ENCODE measurements at places on chromosomes 16 and 17.

GRCh38 chr17:79006794-79007503 lies 2.6 kb downstream of the CANT1 start:
- no peak for DNase-seq

GRCh38 chr17:50559674-50560184 lies 786 bp upstream of the CACNA1G start:
- peak; percentile 51 for DNase-seq

GRCh38 chr17:31573047-31573446 lies 181.6 kb downstream of the RAB11FIP4 start:
- no peak for DNase-seq

GRCh38 chr16:24953306-24953705 lies 61.9 kb downstream of the ARHGAP17 start:
- DNase-seq = no peak

DNA sequence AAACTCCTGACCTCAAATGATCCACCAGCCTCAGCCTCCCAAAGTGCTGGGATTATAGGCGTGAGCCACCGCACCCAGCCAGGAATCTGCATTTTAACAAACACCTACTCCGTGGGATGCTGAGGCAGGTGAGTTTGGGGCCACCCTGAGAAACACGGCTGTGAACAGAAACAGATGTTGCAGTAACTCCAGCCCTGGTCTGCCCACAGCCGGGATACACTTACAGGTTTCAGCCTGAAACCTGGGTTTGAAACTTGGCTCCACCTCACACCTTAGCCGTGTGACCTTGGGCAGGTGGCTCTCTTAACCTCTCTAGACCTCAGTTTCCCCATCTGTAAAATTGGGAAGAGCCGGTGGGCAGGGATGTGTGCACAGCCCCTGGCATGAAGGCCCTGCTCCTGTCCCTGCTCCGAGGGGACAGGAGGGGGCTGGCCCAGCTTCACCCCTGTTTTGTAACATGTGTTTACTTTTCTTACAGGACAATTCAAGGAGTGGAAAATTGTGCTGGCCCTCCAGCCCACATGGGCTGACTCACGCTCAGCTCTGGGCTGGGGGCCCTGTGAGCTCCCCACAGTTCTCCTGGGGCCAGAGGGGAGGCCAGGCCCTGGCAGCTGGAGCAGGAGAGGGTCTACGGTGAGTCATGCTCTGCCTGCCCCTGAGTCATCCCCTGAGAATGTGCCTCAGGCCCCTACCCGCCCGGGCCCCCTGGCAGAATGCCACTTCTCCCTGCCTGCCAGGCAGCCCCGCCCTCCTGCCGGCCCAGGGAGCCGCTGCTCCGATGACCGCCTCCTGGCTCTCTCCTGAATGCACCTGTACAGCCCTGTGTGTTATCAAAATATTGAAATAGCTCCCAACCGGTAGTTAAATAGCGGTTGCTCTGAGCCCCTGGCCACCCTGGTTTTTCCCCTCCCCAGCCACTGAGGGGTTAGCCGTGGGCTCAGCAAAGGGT lies 7.7 kb upstream of the PPL start:
- DNase-seq = no peak

DNA sequence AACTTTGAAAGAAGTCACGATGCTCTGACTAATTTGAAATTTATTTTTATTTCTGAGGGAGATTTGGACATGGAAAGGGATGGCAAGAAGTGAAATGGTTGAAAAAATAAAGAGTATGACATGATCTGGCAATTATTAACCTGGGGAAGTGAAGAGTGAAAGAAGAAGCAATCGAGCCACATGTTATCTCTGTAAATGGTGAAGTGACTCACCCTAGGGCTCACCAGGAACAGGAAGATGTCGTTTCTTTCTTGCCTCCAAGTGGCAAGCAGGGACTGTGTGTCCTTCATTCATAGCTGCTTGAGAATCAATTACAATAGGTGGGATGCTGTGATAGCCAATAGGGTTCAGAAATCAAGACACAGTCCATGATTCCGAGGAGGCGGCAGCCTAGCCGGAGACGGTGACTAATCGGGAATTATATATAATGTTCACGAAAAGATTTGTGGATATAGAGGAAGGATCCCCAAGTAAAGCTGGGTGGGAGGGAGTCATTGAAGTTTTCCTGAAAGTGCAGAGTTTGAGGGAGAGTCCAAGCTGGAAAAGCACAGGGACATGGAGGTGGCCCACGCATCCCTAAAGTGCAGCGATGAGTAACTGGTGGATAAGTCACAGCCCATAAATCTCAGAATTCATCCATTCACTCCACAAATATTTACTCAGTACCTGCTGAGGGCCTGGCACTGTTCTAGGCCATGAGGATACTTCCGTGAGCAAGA lies 18.2 kb upstream of the KRT20 start:
- no peak for DNase-seq

DNA sequence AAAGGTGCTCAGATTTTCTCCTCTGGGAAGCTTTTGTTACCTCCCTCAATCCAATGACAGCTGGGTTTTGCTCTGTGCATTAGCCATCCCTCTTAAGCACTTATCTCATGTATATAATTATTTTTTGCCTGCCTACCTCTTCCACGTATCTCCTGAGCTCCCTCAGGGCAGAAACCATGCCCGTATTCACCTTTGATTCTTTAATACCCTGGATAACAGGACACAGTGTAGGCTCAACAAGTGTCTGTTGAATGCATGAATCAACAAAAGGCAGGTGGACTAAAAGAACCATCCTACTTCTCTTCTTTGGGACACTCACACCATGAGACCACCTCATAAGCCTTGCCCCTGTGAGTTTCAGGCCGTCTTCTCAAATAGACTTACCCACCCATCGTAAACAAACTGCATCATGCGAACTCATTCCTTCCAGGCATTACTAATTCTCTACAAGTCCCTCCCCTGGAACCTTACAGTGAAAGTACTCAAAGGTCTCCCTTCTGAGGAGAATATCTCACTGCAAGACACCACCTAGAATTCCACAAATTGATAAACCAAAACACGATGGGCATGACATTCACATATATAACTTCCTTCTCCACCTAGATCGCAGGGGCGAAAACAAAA lies 3.2 kb downstream of the ARHGAP17 start:
- no peak for DNase-seq

DNA sequence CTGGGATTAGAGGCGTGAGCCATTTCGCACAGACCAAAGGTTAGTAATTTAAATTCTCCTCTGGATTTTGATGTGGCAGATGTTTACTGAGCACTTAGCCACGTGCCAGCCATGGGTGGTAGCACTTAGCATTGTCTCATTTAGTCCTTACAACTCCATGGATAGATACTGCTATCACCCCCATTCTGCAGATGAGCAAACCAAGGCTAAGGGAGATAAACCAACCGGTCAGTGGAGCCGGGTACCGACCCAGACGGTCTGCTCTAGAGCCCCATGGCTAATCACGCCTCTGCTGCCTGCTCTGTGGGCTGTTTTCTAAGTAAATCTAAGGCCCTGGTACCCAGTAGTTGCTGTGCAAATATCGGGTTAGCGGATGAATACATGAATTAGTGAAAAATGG lies 12.6 kb upstream of the ADGRG1 start:
- no peak for DNase-seq

GRCh38 chr16:10625595-10626357 lies 45.4 kb upstream of the EMP2 start:
- DNase-seq = no peak

- peak; percentile 97 for DNase-seq
Measured at GRCh38 chr17:39754161-39754957, 16.6 kb downstream of the GRB7 start.

DNA sequence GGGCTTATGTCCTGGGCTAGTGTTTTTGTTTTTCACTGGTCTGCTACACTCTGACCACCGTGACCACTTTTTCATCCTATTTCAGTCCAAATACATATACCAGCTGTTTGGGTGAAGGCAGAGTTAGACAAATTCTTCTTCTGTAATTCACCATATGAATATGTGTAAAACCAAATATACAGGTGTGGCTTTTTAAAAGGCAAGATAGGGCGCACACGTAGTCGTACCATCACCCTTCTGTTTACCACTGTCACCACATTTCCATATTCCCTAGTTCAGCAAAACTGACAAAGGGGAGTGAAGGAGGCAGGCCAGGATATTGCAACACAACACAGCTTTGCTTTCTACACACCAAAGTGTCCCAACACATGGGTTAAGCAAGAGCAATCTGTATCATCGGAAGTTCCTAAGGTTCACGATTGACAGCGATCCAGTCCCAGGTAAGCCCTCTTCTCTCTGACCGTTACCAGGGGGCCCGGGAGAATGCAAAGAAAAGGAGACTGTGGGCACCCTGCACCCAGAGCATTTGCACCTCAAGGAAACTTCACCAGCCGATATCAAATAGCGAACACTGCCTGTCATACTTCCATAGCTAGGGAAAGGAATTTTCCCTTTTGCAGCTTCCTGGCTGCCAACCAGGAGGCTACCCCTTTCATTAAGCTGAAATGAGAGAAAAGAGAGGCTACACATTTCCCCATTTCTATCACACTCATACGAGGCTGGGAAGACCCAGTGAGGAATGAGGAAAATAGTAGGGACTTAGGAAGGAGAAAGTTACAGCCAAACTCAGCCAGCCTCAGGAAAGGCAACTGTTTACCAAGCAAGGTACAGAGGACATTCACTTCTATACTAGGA lies 23.1 kb downstream of the CREBBP start:
- no peak for DNase-seq
